Aorta (tissue), 5 donors: ENCODE measurements at places on chromosomes 12 and 14. TPM values are rescaled to one million over a fixed set of nuclear protein-coding genes. Genes with fewer than 3 reads are reported as not detected.

The PTPN21 gene
- polyA plus RNA-seq, result 15.6 TPM

The PITPNM2 gene
- 5.3 TPM for polyA plus RNA-seq

DNA sequence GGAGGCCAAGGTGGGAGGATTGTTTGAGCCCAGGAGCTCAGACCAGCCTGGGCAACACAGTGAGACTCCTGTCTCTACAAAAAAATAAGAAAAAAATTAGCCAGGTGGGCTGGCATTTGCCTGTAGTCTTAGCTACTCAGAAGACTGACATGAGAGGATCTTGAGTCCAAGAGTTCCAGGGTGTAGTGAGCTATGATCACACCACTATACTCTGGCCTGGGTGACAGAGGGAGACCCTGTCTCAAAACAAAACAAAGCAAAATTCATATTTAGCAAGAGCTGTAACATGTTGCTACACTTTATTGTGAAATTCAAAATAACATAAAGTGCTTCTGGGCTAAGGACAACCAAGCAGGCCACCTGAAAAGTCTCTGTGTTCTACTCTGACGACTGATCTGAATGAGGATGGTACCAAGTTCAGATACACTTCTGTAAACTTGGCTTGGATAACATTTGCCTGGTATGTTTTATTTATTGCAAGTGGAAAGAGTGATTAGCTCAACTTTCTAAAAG is 11.6 kb upstream of the STRN3 start:
- no peaks in the 10 kb centered on the region for H3K4me1 ChIP-seq
- DNase-seq, result no peak
- H3K27me3 ChIP-seq, result no peaks in the 10 kb centered on the region
- H3K27ac ChIP-seq, result no peak overlapping the region
- H3K4me3 ChIP-seq, result no peak overlapping the region
- H3K36me3 ChIP-seq, result no peaks in the 10 kb centered on the region

DNA sequence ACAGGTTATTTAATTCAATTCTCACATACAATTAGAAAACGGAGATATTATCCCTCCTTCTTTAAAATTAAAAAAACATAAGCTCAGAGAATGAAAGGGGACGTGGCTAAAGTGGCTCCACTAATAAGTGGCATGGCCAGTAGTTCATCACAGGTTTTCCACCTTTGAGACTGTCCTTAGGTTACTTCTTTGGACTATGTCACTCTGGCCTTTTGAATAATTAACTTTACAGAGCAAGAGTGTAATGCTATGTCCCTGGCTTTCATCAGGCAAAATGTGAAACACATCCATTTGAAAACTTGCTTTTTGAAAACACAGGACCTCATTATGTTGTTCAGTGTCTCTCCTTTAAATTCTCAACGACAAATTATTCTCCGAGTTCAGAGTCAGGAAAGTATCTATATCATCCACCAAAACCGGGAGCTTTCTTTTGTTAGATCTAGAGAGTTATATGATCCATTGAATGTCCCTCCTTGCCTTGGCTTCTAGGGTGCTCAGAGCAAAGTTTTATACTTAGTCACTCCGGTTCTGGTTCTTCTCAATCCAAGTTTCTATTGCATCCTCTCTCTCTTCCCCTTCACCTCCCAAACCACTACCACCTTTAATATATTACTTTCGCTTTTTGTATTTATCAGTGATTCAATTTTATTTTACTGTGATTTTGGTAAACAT is 43.0 kb upstream of the BTG1 start:
- H3K4me1 ChIP-seq, result no peaks in the 10 kb centered on the region
- no peak overlapping the region for H3K4me3 ChIP-seq

DNA sequence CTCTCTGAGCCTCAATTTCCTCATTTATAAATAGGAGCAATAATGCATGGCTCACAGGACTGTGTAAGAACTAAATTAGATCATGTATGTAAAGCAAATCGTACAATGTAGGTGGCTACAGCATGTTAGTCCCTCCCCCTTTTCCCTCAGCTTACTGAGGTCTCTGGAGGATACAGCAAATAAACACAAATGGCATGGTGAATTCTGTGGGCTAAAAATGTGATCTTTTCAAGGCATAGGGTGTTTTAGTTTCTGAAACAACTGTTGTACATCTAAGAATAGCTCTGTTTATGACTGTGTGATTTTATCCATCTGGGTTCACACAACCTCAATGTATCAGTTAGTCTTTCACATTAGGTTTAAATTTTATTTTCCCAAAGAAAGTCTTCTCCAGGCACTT is 121.2 kb upstream of the PLEKHG7 start:
- no peaks in the 10 kb centered on the region for H3K4me1 ChIP-seq
- no peaks in the 10 kb centered on the region for H3K36me3 ChIP-seq
- no peak overlapping the region for H3K27ac ChIP-seq
- no peak for DNase-seq
- no peak overlapping the region for H3K4me3 ChIP-seq

DNA sequence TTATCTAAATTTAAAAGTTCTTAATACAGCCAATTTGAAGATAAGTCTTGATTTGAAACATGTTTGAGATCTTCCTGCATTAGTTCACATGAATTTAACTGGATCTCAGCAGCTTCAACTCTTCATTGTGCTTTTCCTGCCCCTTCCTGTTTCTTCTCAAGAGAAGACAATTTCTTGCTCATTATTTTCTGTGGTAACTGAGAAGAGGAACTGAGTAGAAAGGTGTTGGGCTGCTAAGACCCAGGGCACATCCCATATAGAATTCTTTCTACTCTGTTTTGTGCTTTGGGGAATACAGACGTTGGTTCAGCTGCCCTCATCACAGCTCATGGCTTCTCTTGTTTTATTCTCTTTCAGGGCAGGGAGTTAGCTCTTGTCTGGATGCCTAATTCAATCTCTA is 110.2 kb downstream of the SNAPC1 start:
- H3K27ac ChIP-seq, result no peak overlapping the region
- H3K27me3 ChIP-seq, result no peaks in the 10 kb centered on the region
- no peaks in the 10 kb centered on the region for H3K4me1 ChIP-seq
- H3K36me3 ChIP-seq, result no peaks in the 10 kb centered on the region
- DNase-seq, result no peak

DNA sequence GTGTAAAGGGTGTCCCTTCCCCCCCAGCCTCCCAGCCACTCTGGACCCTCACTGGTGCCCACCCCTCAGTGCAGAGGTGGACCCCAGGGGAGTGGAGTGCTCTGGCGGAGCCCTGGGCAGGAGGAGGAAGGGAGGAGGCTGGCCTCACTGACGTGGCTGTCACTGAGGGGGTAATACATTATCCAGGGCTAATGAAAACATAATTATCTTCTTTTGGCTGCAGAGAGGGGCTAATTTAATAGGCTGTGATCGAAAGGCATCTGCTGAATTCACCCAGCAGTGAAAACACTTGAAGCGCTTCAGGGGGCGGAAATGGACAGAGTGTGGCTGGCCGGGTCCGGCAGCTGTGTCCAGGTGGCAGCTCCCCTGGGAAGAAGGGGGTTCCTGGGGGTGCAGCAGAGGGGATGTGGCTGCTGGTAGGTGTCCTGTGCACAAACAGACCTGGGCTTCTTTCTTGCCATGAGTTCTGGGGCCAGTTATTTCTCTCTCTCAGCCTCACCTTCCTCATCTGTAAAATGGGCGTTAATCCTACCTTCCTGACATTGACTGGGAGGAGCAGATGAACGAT is 3.7 kb upstream of the NOS1 start:
- DNase-seq, result no peak

- no peaks in the 10 kb centered on the region for H3K4me1 ChIP-seq
- H3K36me3 ChIP-seq, result no peaks in the 10 kb centered on the region
- H3K4me3 ChIP-seq, result no peak overlapping the region
- H3K27me3 ChIP-seq, result no peaks in the 10 kb centered on the region
- DNase-seq, result no peak
- no peak overlapping the region for H3K27ac ChIP-seq
Observed at GRCh38 chr14:74843653-74844052, 32.3 kb downstream of the PROX2 start.

GRCh38 chr12:8038659-8039114 is 6.2 kb downstream of the FOXJ2 start:
- no peaks in the 10 kb centered on the region for H3K27me3 ChIP-seq
- H3K4me3 ChIP-seq, result no peak overlapping the region
- H3K27ac ChIP-seq, result no peak overlapping the region
- DNase-seq, result peak; percentile 82
- H3K36me3 ChIP-seq, result peaks cover 5% of the 10 kb centered on the region

- H3K4me1 ChIP-seq, result no peaks in the 10 kb centered on the region
- H3K27me3 ChIP-seq, result no peaks in the 10 kb centered on the region
- H3K27ac ChIP-seq, result no peak overlapping the region
- DNase-seq, result no peak
Observed at GRCh38 chr14:100783630-100784370, 42.1 kb upstream of the MEG3 start.

- no peaks in the 10 kb centered on the region for H3K36me3 ChIP-seq
- H3K4me3 ChIP-seq, result no peak overlapping the region
Observed at GRCh38 chr12:57096748-57097553, 8.0 kb downstream of the NAB2 start.

GRCh38 chr12:38586789-38587188 is 270.2 kb downstream of the ALG10B start:
- no peak overlapping the region for H3K4me3 ChIP-seq
- H3K27me3 ChIP-seq, result no peaks in the 10 kb centered on the region
- no peak overlapping the region for H3K27ac ChIP-seq

DNA sequence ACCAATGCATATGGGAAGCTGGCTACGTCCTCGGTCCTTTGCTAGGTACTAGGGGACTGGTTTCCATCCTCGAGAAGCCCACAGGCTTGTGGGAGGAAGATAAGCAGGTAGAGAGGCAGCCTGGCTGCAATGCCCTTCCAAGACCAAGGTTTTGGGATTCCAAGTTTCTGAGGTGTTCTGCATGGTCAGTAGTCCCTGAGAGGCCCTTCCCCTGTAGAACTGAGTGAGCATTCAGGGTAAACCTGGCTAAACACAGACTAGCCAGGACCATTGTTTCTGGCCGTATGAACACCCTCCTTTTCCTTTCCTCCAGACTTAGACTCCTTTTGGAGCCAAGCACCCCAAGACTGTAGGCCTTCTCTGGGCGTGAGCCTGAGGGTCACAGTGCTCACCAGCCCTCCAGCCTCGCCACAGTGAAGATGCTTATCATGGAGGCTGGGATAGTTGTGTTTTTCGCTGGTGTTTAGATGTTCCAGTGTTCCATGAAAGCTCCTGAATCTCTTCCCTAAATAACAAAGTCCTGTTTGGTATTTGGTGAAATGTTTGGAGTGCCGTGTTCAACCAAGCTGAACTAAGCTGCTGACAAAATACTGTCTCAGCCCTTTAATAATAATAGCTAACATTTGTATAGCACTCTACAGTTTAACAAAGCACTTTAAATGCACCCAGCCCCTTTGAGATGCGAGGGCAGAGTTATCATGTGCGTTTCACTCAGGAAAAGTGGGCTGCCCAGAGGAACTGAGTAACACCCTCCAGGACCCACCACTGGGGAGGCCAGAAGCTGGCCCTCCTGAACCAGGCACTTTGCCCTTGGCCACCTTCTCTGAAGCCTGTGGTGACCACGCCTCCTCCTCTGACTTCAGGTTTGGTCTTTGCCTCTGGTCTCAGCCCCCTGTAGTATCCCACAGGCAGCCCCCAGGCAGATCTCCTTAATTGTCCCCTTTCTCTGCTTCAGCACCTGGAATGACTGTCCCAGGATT is 284.5 kb downstream of the CACNA1C start:
- no peaks in the 10 kb centered on the region for H3K27me3 ChIP-seq
- no peaks in the 10 kb centered on the region for H3K36me3 ChIP-seq
- no peak for DNase-seq
- peak overlapping the region; percentile 99 for H3K27ac ChIP-seq
- no peak overlapping the region for H3K4me3 ChIP-seq

GRCh38 chr12:95218150-95219133 is 835 bp downstream of the VEZT start:
- H3K4me3 ChIP-seq, result peak overlapping the region; percentile 76
- no peaks in the 10 kb centered on the region for H3K36me3 ChIP-seq
- H3K27ac ChIP-seq, result peak overlapping the region; percentile 97
- DNase-seq, result no peak

GRCh38 chr12:15625075-15625474 is 164.1 kb downstream of the EPS8 start:
- DNase-seq, result no peak
- H3K27ac ChIP-seq, result no peak overlapping the region
- H3K4me3 ChIP-seq, result no peak overlapping the region
- H3K27me3 ChIP-seq, result no peaks in the 10 kb centered on the region
- peaks cover 15% of the 10 kb centered on the region for H3K4me1 ChIP-seq

DNA sequence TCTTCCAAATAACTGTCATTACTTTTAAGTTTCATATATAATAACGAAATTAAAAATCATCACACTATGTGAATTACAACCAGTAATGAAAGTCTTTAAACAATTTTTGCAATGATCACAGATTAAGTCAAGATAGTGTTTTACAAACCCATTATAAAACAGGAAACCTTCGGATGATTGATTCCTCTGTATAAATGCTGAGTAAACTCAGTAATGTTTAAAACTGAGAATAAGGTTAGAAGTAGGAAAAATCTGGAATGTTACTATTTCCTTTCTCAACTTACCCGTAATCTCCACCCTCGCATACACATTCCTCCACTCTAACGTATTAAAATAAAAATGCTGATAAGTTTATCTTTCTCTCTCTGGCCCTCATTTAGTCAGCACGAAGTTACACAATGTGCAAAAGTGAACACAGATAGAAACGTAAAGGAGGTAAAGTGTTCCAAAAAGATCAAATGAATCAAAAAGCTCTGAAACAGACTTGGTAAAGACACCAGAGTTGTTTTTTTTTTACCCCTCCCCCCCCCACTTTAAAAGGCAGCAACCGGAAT is 1.6 kb downstream of the ZFC3H1 start:
- no peaks in the 10 kb centered on the region for H3K36me3 ChIP-seq
- no peak overlapping the region for H3K27ac ChIP-seq
- no peaks in the 10 kb centered on the region for H3K4me1 ChIP-seq
- peak overlapping the region; percentile 63 for H3K4me3 ChIP-seq
- no peak for DNase-seq
- no peaks in the 10 kb centered on the region for H3K27me3 ChIP-seq
